Stimulated activated CD4-positive, alpha-beta T cell treated with anti-CD3 and anti-CD28 coated beads, Interleukin-4, amount 100 ng/mL, for 48 hours (primary cell): ENCODE measurements at places on chromosomes 12 and 14.

GRCh38 chr12:905261-906031 lies 44.0 kb downstream of the RAD52 start:
- no peak for DNase-seq

DNA sequence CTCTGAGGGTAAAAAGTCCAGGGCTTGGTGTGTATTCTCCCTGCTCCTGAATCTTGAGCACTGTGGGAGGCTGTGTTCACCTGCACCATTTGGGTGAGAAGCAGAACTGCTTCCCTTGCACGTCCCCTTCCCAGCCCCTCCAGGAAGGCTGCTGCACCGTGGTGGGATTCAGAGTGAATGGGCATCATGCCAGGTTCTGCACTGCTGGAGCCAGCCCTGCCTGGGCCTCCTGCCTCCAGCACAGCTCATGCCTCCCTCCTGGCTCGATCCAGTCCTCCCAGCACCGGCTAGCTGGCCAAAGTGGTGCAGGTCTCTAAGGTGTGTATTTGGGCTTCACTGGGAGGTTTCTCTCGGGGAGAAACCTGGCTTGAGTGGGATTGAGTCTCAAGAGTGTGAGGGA lies 54.9 kb downstream of the ANKRD9 start:
- no peak for DNase-seq

- DNase-seq = no peak
Observed at GRCh38 chr12:89352242-89352491, 134 bp downstream of the DUSP6 start.

- DNase-seq = no peak
Observed at GRCh38 chr12:42306297-42306696, 19.6 kb downstream of the ZCRB1 start.

DNA sequence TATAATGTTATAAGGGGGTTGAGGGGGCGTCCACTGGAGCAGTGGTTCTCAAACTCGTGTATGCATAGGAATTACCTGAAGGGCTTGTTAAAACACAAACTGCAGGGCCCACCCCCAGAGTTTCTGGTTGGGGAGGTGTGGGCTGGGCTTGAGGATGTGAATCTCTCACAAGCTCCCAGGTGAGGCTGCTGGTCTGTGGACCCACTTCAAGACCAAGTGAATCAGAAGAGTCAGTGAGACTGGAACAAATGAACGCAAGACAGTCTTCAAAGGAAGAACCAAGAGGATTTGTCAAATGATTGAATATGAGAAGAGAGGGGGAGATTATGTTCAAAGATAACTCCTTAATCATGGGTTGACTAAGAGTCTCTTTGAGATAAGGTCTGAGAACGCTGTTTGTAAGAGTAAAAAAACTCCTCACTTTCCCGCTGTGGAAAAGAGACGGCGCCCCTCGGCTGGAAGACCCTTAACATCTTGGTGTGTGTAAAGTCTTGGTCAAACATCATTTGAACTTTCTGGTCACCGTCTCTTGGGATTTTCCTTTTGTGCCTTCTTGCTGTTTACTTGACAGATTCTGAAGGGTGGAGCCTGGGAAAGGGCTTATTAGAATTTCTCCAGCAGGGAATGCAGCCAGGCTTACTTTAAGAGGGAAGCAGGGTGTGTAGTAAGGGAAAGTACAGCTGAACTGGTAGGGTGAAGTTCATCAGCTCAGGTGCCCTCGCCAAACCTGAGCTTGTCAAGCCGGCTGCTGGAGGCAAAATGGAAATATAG lies 5.3 kb upstream of the FOXN3 start:
- peak; percentile 40 for DNase-seq

- peak; percentile 59 for DNase-seq
Observed at GRCh38 chr12:642633-643474, 20.4 kb downstream of the NINJ2 start.

GRCh38 chr14:64701660-64702059 lies 2.6 kb upstream of the PLEKHG3 start:
- DNase-seq = no peak

- DNase-seq = no peak
Observed at GRCh38 chr12:114901316-114901715, 217.3 kb upstream of the TBX3 start.

DNA sequence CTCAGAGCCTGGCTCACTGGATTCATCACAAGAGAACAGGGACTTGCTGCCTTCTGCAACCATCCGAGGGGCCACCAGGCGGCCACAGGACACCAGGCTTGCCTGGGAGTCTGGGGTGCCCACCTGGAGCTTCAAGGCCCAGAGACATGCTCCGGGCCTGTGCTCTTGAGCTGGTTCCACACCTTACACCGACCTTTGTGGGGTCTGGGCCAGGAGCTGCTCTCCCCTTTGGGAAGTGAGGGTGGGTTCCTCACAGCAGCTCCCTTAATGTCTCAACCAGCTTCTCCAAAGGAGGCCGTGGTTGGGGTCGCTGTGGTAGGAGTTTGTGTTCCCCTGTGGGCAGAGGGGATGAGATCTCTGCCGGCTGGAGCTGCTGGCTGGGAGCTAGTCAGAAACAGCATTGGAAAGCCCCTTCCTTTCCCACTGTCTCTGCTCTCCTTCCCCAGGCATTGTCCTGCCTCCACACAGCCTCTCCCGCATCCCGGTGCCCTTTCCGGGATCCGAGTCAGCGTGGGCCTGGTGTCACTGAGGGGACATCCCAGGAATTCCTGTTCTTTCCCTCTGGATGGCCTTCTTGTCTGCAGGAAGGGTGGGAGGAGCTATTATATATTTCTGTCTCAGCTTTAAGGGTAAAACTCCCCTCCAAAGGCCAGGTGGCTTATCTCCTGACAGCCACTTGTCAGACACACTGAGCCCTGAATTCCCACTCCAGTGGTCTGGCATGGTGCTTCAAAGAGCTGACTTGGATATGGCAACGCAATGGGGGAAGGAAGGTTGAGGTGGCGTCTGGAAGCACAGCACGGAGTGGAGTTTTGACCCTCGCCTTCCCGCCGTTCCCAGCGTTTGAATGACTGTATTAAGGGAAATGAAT lies 5.1 kb upstream of the PAPLN start:
- DNase-seq = no peak
